Sciatic nerve (tissue), 2 donors: ENCODE measurements at places on chromosomes 11 and 22. TPM values are rescaled to one million over a fixed set of nuclear protein-coding genes. Genes with fewer than 3 reads are reported as not detected.

PNPLA3 gene
- total RNA-seq: 7.8 TPM

- no peak for DNase-seq
Measured at GRCh38 chr11:35491231-35491871, 34.1 kb downstream of the PAMR1 start.

ARHGAP20 gene
- 7.7 TPM for total RNA-seq

GNB1L gene
- 6.2 TPM for total RNA-seq

C11orf21 gene
- 3.1 TPM for total RNA-seq

GRCh38 chr11:37504060-37504611 is 906.1 kb upstream of the RAG2 start:
- DNase-seq: no peak

APOBEC3G gene
- total RNA-seq: 8.9 TPM
